ENCODE measurements at places on chromosomes 1 and 21. TPM values are rescaled to one million over a fixed set of nuclear protein-coding genes. Genes with fewer than 3 reads are reported as not detected.

GBP6 gene
- total RNA-seq: 0.12 TPM

- DNase-seq: peak; percentile 57
These were observed 27.1 kb downstream of the FTCD start for GRCh38 chr21:46128106-46128932.

LCE1A gene
- total RNA-seq: not detected

PRDM16 gene
- 21.0 TPM for total RNA-seq

EFNA1 gene
- total RNA-seq: 178 TPM

- peak; percentile 88 for DNase-seq
These were observed 14.7 kb downstream of the MTHFR start for GRCh38 chr1:11790880-11791715.

SAMD11 gene
- 6.0 TPM for total RNA-seq

LCE1D gene
- not detected for total RNA-seq

- DNase-seq: no peak
These were observed 7.1 kb upstream of the NAV1 start for GRCh38 chr1:201531551-201532425.
